ENCODE measurements at places on chromosomes 4 and X.

DNA sequence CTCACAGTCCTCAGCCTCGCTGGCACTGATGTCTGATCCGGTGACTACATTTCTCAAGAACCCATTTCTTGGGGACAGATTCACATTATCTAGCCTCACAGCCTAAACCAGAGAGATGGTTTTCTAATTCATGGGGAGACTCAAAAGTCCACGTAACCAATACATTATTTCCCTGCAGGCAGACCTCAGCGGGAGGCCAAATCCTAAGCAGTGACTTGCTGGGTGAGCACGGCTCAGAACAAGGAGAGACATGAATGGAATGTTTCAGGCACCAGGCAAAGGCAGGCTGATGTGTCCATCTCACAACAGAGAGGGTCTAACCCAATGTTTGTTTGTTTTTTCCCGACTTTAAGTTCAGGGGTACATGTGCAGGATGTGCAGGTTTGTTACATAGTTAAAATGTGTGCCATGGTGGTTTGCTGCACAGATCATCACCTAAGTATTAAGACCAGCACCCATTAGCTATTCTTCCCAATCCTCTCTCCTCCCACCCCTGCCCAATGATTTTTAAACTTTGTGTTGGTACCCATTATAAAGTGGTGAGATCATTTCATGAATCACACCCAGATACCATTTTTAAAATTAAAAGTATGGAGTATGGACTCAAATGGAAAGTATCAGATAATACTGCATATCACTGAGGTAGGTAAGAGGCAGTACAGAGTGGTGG lies 53.3 kb downstream of the SCD5 start:
- DNase-seq = no peak

DNA sequence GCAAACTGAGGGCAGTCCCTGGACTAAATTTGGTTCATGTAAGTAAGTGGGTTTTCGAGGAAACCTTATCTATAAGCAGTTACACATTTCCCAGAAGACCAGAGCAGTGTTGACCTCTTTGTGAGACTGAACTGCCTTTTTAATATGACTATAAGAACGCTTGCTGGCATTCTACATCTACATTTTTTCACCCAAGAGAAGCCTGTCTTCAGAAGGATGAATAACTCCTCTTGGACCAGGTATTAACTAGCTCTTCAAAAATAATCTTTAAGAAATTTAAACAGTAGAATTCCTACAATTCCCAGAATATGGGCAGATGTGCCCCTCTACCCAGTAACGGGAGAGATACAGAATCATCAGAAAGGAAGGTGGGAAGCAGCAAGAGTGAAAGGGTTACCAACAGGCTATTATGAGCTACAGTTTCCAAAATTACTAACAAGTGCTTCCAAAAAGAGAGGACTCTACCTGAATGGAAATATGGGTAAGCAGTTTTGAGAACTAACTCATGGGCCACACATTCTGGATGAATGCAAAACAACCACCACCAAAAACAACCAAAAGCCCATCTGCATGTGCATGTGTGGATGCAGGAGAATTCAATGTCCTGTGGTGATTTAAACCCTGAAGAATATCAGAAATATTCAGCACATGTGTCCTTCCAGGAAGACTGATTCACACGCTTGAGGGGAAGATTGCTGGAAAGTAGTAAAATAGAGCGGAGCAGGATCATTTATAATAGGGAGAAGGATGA lies 17.4 kb downstream of the BBS12 start:
- DNase-seq = no peak

- no peak for DNase-seq
Measured at GRCh38 chr4:75087865-75088264, 154.9 kb downstream of the PARM1 start.

DNA sequence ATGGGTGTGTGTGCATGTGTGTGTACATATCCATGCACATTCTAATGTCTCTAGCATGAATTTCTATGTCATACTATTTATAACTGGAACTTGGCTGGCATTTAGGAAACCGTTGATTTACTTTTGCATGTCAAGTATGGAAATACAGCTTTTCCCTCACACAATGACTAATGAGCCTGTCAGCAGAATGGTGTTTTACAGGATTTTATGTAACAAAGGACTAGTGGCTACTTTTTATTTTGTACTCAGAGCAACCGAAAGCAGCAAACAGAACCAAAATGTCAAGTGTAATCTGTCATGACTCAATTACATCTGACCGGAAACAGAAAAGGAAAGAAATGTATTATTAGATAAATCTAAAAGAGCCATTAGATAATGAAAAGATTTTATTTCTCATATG lies 1911.5 kb upstream of the AGA start:
- DNase-seq = no peak

DNA sequence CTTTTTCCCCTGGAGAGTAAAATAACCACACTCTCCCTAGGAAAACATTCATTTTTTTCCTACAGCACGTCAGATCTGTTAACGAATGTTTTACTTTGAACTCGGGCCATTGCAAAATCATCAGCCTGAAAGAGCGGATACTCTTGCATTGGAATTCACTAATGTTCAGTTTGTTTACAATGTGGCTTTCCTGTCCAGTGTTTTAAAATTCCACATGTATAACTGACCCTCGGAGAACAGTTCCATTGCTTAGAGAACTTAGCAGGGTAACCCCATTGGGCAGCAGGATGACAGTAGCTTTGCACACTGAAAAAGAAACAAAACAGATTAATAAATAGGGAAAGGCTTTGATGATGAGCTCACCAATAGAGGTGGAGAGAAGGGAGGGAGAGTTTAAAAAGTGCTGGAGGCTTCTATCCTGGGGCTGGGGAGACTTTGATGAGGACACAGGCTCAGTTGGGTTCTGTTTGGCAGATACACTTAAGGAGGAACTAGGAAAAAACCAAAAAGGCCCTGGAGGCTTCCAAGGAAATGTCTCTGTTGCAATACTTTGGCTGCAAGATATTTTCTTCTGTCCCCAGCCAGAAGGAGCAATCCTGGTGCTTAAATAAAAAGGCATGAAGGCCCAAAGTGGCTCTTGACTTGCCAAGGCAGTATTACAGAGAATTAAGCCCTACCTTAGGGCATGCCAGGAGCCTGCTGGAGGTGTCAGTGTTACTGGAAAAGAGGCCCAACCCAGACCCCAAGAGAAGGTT lies 143.1 kb downstream of the ARSF start:
- no peak for DNase-seq

DNA sequence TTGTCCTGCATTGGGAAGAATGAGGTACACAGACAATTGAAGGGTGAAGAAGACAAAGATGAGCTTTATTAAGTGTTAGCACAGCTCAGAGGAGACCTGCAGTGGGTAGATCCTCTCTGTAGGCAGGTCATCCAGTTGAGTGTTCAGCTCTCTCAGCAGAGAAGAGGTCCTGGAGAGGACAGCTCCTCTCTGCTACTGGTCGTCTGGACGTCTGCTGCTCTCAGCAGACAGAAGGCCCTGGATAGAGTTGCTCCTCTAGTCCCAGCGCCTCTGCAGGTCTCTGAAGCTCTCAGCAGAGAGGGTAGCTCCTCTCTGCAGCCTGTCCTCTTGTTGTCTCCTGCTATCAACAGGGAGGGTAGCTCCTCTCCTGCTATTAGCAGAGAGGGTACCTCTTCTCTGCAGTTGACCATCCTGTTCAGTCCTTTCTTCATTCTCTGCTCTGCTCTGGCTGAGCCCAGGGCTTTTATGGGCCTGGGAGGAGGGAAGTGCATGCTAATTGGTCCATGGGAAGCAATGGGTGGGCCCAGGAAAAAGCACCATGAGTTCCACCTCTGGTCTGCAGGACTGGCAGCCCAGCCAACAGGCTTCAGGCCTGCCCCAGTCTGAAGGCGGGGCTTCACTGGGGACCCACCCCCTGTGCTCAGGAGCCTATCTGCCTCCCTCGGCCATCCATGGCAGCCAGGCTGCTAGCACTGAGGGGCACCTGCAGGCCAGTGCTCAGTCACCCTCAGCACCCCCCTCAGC lies 54.1 kb upstream of the IBSP start:
- DNase-seq = no peak

DNA sequence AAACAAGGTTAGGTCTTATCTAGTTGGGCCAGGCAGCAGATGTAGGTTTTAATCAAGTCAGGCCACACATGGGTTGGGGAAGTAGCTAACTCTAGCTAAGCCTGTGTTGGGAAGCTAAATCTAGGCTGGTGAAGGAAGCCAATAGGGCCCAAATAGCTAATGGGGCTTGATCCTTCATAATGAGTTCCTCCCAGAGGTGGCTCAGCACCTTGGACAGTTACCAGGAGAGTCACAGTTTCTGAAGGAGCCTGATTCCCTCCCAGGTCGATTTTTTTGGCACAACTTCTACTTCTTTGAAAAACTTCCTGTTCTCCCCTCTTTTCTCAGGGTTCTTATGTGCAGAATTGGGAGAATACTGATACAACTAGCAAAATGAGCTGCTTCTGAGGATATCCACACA lies 242.5 kb upstream of the PRPS2 start:
- no peak for DNase-seq

DNA sequence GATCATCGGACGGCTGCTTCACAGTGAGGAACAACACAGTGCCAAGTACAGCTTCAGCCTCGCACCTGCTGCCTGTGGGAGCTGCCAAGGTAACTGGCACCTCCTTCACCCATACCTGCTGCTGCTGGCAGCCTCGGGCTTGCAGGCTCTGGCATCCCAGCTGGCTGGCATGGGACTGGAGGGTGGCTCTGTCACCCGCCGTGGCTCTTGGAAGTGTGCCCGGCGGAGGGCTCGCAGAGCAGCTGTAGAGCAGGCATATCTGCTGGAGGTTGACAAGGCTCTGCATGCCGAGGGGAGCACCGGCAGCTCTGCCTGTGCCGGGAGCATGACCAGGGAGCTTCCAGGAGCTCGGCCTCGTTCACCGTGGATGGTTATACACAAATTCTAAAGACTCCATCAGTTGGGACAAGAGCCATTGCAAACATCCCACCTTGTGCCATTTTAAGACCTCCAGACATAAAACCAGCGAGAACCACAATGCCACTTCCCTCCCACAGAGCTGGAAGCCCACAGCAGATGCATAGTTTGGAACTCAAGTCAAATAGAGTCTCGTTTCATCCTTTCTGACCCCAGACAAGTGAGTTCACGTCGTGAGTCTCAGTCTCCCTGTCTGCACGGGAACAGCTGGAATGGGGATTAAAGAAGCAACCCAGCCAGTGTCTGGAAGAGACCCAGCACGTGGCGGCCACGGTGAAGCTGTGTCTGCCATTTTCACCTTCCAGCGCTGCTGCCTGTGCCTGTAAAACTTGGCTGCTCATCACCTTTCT lies 84.3 kb upstream of the PSAPL1 start:
- DNase-seq = no peak

DNA sequence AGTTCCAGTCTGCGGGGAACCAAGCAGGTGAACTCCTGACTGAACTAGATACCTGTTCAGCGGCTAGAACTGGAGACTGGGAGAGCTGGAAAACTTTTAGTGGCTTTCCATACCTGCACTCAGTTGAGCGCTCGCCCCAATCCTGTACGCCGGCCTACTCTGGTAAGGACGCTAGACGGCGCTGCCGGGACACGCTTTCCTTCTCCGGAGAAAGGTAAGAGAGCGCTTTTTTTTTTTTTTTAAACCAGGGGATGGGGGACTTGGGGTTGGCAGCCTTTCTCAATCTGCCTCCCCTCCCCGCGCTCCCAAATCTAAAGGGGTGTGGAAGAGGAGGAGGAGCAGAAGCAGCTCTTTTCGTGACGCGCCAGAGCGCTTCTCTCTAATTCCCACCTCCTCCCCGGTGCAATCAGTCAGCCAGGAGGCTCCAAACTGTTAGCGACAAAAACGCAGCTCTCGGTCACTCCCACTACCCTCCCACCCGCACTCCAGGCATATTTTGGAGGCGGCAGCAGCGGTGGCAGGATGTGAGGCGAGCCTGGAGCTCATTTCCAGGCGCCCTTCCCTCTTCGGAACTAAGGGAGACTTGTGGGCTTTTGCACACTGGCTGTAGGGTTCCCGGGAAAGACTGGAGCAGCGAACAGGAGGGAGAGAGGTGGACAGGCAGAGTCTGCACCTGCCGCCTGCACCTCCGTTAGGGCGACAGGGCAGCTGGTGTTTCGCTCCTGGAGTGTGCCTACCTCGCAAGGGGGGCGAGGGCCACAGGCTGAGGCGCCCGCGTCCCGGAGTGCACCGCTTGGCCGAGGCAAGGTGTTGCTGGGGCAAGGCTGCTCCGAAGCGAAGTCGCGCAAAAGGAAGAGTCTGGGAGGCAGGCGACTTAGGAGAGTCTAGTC lies at the start of gene IL1RAPL2:
Gene IL1RAPL2 (plus strand): TSS at position 409 of the 890 bp plus-strand sequence.
- DNase-seq = no peak

GRCh38 chr4:42492962-42493361 lies 95.7 kb downstream of the SHISA3 start:
- DNase-seq = no peak

DNA sequence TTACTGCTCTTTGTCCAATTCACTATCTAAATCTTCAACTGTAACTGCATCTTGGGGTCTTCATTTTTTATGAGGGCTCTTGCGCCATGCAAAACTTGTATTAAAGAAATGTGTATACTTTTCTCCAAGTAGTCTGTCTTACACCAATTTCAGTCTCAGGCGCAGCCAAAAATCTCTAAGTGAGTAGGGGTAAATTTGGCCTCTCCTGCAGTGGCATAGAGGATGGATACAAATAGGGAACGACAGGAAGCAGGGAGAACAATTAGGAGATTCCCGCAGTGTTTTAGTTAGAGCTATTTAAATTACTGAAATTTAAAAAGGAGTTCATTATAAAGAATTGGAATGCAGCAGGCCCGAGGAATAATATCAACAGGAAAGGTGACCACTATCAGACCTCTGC lies 30.2 kb downstream of the DMP1 start:
- no peak for DNase-seq

DNA sequence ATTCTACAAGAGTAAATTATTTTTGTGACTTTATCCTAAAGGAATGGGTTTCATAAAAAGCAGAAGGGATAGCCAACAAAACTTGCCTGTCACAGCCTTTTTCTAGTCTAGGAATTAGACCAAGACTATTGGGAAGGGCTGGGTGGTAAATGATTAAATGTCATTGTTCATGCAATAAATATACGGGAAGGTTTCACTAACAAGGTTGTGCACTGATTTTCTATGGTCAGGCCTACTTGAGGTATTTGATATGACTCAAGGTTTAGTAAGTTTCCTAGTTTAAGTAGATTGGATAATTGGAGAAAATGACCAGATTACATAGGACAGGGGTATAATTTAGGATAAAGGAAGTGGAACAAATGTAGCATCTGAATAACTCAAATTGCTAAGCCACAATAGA lies 249.1 kb upstream of the BMP3 start:
- DNase-seq = no peak

- DNase-seq = no peak
Measured at GRCh38 chr4:160127211-160127610, 1024.3 kb downstream of the RAPGEF2 start.

DNA sequence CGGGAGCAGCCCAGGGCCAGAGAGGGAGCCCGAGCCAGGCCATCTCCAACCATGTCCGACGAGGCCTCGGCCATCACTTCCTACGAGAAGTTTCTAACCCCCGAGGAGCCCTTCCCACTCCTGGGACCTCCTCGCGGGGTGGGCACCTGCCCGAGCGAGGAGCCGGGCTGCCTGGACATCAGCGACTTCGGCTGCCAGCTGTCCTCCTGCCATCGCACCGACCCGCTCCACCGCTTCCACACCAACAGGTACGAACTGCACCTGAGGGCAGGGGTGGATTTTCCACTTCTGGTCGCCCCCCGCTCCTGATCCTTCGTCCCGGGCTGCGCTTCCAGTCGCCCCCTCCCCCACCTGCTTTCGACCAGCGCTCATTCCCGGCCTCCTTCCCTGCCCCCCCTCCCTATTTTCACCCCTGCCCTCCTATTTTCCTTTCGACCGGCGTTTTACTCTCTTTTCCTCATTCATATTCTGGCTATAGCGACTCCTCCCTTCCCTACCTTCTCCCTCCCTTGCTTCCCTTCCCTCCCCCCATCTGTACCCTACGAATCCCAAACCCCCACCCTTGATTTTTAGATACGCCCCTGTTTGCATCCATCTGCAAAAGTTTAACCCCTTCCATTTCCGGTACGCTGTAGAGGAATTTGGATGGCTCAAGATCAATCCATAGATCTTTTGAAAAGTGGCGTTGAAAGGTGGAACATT lies 633 bp downstream of the FAM199X start:
- DNase-seq = no peak

Data from activated CD4-positive, alpha-beta memory T cell treated with anti-CD3 and anti-CD28 coated beads, Interleukin-2, amount 10 ng/mL, durations not matched to agents 7 days and 5 days (primary cell).